ENCODE measurements at places on chromosomes 6 and 20.

DNA sequence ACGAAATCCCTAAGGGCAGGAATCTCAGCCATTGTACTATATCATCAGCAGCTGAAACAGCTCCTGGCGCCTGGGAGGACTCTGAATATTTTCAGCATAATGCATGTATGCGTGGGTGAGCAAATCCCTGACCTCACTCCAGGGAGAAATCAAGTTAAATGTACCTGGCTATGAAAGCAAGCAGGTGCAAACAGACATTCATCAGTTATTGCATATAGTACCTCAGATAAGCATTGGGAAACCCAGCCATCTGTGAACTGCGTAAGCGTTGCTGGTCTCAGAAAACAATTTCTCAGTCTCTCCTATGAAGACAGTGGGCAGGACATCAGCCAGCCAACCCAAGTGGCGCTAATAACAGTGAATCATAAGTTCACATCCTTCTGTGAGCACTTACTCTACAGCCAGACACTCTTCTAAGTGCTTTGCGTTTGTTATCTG lies 622.6 kb downstream of the EPM2A start:
- DNase-seq, result no peak

- DNase-seq, result no peak
These were observed 14.0 kb downstream of the ARHGAP18 start for GRCh38 chr6:129696028-129696418.

- no peak for DNase-seq
These were observed 24.7 kb downstream of the C20orf203 start for GRCh38 chr20:32648761-32649650.

DNA sequence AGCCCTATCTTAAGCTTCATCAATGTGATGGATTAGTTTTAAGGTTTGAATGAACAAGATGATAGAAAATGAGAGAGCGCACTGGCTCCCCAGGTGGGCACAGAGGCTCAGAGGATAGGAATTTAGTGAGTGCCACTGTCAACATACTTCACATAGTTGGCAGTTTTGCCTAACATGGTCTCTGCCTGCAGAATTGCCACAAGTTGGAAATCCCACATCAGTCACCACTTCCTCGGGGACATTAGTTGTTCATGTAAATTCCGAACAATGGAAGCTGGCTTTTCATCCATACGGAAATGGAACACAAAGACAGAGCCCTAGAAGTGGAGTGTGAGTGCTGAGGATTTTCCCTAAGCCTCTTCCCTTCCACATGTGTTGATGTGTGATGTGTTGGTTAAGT lies 123.9 kb upstream of the PHACTR1 start:
- DNase-seq, result no peak

- DNase-seq, result no peak
These were observed 209.1 kb upstream of the CDYL start for GRCh38 chr6:4567141-4567540.

GRCh38 chr6:119459207-119459974 lies 109.8 kb upstream of the MAN1A1 start:
- DNase-seq, result no peak

GRCh38 chr6:165969184-165969583 lies 198.5 kb downstream of the TBXT start:
- no peak for DNase-seq

DNA sequence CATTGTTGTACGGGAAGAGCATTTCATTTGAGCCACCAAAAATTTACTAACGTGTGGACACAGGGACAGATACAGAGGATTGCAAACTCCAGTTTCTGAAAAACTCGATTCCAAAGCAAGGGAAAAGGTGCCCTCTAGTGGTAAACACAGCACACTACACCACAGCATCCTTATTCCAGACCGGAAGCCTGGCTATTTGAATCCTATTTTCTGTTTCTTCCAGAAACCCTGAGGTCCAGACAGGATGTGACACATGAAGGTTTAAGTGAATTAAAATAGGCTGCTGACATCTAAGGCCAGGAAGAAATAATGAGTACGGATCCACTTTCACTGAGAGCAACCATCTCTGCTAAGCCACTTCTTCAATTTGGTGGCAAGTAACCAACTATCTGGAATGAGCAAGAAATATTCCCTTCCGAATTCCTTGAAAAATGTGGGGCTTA lies 31.8 kb upstream of the GMPR start:
- DNase-seq, result peak; percentile 54

DNA sequence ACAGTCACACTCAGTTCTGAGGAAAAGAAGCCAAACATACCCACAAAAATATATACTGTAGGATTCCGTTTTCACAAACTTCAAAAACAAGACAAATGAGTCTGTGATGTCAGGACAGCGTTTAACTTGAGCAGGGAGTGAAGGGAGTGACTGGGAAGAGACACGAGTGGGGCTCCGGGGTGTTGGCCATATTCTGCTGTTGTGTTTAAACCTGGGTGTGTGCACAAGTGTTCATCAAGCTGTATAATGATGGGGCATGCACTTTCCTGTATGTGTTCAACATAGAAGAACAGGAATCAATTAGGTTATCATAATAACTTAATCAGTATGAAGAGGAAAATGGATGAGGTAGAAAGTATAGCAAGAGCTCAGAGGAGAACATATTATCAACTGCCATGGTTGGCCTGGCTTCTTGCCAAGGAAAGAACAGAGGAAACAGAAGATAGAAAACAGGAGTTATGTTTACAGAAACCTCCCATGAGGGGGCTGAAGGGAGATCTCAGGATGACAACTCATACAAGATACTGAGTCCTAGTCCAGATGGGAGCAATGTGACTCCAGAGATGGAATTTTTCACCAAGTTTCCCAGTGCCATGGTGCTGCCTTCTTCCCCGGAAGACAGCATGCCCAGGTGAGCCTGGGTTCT lies 15.1 kb upstream of the AFDN start:
- no peak for DNase-seq

- no peak for DNase-seq
These were observed 6.0 kb downstream of the MMP9 start for GRCh38 chr20:46014517-46015396.

- no peak for DNase-seq
These were observed 202.5 kb upstream of the ASCC3 start for GRCh38 chr6:101083533-101084175.

DNA sequence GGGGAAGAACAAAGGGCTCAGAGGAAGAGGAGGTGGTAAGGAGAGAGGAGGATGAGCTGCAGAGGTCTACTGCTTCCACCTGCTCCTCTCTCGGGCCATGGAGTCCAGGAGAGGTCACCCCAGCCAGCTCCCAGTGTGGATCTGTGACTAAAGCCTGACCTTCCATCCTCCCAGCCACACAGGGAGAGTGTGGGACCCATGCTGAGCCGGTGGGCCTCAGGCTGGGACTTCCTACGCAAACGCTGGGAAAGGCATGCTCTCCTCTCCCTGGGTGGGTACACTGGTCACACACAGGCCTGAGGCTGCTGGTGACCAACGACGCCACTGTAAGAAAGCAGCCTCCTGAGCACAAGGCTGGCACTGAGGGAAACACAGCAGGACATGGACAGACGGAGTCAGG lies 111.3 kb downstream of the PREX1 start:
- no peak for DNase-seq

Measured in bone marrow (tissue), 2 donors.